Stimulated activated CD8-positive, alpha-beta memory T cell treated with anti-CD3 and anti-CD28 coated beads, Interleukin-2, amount 100 ng/mL, for 48 hours (primary cell): ENCODE measurements at places on chromosomes 12 and 14.

GRCh38 chr12:31119803-31120211 lies 46.1 kb downstream of the DDX11 start:
- DNase-seq = no peak

DNA sequence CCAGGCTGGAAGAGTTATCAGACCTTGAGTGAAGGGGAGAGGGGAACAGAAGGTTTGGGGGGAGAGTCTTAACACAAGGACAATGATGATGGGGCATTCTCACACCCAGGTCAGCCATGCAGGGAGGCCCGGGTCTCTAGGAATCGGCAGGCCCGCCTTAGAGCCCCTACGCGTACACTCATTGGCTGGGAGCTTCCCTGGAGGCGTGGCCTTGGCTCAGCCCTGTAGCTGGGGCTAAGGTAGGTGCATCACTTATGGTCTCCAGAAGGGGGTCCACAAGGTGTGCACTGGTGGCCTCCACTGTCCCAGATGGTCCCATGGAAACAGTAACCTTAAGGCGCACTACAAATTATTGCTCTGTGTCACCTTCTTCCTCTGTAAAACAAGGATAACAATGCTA lies 660.1 kb downstream of the MED13L start:
- DNase-seq = no peak

DNA sequence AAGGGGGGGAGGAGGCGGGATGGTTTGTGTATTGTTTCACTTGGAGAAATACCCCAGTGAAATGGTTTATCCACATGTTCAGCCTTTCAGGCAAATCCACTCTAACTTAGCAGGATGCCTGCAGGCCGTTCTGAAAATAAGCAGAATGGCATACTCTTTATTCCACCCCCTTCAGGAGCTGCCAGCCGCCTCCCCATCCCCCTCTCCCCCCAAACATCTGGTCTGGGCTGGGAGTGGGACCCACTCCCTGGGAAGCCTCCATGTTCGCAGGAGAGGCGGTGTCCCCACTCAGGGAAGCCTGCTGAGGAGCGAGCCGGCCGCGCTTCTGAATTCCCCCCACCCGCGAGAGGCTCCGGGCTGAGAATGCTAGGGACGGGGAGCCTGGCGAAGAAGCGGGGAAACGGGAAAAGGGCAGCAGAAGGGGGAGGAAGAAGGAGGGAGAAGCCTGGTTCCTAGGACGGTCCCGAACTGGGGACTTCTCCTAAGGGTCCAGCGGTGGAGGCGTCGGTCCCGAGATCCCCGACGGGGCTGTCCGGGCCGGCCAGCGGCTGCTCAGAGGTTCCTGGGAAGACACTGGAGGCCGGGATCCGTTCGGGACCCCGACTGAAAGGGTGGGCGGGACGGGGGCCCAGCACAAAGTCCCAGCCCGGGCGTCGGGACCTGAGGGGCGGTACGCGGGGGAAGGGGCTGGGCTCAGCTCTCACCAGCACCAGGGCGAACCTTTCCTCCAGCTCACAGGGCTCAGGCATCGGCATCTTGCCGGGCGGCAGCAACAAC lies 666 bp downstream of the FMNL3 start:
- DNase-seq = no peak

- peak; percentile 45 for DNase-seq
Observed at GRCh38 chr14:99389174-99389826, 91.4 kb downstream of the SETD3 start.

GRCh38 chr12:127711108-127711507 lies 555.9 kb upstream of the TMEM132C start:
- no peak for DNase-seq

DNA sequence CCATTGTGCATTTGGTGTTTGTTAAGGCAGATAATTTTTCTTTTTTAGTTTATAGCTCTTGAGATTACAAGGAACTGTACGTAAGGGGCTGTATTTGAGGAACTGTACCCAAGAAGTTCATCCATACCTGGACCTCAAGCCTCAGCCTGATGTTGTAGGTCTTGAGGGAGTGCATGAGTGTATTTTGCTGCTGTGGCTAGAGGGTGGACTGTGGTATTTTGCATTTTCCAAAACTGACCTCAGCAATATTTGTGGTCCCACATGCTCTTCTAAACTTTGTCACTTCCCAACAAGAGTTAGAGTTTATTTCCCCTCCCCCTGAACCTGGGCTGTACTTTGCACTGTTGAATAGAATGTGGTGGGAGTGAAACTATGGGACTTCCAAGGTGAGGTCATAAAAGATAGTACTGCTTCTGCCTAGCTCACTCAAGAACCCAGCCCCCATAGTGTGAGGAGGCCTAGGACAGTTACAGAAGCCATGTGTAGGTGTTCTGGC lies 42.2 kb upstream of the FBXO33 start:
- DNase-seq = no peak
